ENCODE measurements at places on chromosomes 16 and 17. TPM values are rescaled to one million over a fixed set of nuclear protein-coding genes. Genes with fewer than 3 reads are reported as not detected.

DNA sequence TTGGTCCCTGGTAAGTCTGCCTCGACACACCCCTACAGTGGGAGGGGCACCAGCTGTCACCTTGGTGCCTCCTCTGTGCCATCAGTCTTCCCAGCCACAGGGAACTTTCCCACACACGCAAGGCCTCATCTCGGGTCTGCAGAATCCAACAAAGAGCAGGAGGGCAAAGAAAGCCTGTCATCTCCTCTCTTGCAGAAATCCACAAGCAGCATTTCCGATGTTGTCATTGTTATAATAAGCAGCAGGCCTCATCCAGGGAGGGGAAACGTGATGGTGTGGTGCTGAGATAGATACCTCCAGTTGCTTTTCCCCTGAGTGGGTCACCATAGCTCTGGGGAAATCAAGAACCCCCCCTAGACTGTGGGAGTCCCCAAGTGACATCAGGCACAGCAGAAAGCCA lies 110.4 kb downstream of the CMIP start:
- DNase-seq, result no peak

GRCh38 chr17:4738136-4739121 lies 1.2 kb upstream of the ZMYND15 start:
- no peak for DNase-seq

- no peak for DNase-seq
These were observed 1.3 kb downstream of the FDXR start for GRCh38 chr17:74871356-74872076.

DNA sequence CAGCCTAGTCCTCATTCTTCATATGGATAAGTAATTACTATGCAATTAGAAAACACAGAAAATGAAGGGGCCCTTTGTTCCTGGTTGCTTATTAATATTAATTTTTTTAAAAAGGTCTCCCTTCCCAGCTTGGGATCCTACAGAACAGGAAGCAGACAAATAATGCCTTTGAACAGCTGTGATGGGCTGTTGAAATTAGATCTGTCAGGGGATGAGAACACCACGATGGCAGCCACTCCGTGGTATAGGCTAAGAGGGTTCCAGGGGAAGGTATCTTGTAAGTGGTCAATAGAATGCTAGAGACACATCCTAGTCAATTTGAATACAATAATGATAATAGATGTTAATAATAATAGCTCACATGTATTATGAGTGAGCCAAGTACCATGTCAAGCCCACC lies 83.1 kb downstream of the CCDC182 start:
- no peak for DNase-seq

Gene TBC1D3L
- 1.2 TPM for total RNA-seq

Gene PDPK1
- 14.2 TPM for total RNA-seq

Gene MYH3
- 0.07 TPM for total RNA-seq

DNA sequence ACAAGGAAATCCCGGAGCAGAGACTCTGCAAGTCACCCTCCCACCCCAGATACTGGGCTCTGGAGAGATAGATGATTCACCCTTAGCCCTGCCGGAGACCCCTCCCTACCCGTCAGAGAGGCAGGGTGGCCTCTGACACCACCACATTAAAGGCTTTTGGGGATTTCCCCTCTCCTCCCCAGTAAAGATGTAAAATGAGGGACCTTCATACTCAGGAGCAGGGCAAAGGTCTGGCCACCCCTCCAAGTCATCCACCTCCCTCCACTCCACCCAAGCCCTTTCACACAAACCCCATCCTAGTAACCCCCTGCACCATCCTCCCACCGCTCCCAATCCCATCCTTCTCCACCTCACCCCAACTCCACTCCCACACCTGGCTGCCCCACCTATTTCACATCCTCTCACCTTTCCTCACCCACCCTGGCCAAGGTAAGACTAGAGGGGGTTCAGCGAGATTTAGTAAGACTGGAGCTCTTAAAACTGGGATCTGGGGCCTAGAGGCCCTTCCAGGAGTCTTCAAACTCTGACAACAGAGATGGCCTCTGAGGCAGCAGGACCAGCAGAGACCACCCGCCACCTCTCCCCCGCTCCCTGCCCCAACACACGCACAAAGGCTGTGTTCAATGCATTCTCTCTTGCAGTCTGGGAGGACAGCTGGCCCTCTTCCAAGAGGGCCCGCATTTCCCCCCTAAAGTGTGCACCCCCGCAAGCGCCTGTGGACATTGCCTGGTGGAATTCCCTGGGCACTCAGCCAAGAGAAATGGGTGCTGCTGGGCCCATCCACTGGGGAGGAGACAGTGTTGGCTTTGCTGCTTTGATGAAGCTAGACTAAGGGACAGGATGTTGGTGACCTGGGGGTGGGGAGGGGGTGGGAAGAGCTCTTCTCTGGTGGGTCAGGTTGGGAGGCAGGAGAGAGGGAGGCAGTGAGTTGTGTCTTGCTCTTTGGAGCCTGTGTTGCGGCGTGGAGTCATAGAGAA lies 1.1 kb downstream of the ABAT start:
- no peak for DNase-seq

- DNase-seq, result no peak
These were observed 219.3 kb upstream of the NOG start for GRCh38 chr17:56373981-56374833.

Measured in pulmonary artery endothelial cell (primary cell).